Heart left ventricle (tissue), 16 donors: ENCODE measurements at places on chromosomes 7 and 10. TPM values are rescaled to one million over a fixed set of nuclear protein-coding genes. Genes with fewer than 3 reads are reported as not detected.

STN1 gene
- 23.1 TPM for polyA plus RNA-seq

MOGAT3 gene
- polyA plus RNA-seq: not detected

SLC26A3 gene
- not detected for polyA plus RNA-seq

CACUL1 gene
- 10.9 TPM for polyA plus RNA-seq

SYNPO2L gene
- polyA plus RNA-seq: 77.8 TPM

SAMD9 gene
- 1.1 TPM for polyA plus RNA-seq

HYAL4 gene
- not detected for polyA plus RNA-seq

EBLN1 gene
- polyA plus RNA-seq: not detected

SP8 gene
- polyA plus RNA-seq: not detected

PRKAR2B gene
- 7.0 TPM for polyA plus RNA-seq

PLEKHS1 gene
- not detected for polyA plus RNA-seq

CDH23 gene
- polyA plus RNA-seq: 3.3 TPM

TLX1 gene
- 0.08 TPM for polyA plus RNA-seq

CDC14C gene
- polyA plus RNA-seq: not detected

EPO gene
- not detected for polyA plus RNA-seq

FAM24B gene
- 0.53 TPM for polyA plus RNA-seq

ASL gene
- 8.1 TPM for polyA plus RNA-seq

SLC16A9 gene
- polyA plus RNA-seq: 0.34 TPM

HOXA4 gene
- 0.69 TPM for polyA plus RNA-seq

TECTB gene
- not detected for polyA plus RNA-seq

SCART1 gene
- 0.46 TPM for polyA plus RNA-seq

RFC2 gene
- 21.8 TPM for polyA plus RNA-seq

SFXN4 gene
- 60.6 TPM for polyA plus RNA-seq

LBX1 gene
- polyA plus RNA-seq: not detected

TBXAS1 gene
- 12.8 TPM for polyA plus RNA-seq

CCDC136 gene
- 9.0 TPM for polyA plus RNA-seq

BHLHA15 gene
- 0.26 TPM for polyA plus RNA-seq
